ENCODE measurements at places on chromosomes 5 and 9.

DNA sequence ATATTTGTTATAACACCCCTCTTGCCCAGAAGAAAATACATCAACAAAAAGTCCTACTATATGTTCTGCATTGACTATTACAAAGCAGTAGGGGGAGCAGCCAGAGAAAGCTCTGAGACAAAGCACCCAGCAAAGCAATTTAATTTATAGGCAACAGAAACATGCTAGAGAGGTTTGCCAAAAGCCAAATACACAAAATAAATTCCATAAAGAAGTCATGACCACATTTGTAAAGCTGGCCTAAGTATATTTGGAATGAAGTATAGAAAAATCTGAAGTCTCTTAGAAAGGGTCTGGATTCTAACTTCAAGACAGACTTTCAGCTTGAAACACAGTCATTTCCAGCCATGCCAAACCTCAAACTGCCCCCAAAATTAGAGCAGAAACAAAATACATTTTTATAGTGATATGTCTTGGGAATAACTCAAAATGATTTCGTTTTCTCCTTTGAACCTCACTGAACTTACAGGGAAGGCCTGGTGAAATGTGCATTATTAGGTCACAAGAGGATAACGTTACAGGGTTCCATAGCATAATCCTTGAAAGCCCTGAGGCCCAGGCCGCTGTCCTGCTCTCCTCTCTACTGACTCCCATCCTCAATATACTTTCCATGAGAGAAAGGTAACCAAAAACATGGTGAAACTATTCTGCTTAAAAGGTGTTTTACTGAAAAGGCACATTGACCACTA is 451.8 kb downstream of the RAB3C start:
- peak; percentile 42 for DNase-seq

DNA sequence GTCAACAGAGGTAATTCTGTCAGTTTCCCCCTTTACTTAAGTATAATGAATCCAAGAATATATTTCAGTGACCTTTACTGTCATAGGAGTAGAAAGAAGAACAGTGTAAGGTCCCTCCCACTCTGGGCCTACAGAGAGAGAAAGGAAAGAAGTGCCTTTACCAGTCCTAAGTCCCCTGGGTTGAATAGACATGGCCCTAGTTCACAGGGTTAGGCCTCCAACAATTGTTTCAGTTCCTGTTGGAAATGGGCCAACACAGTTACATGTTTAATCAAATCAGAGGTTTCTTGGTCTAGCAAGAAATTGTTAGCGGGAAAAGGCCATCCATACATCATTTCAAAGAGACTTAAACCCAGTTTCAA is 605.6 kb downstream of the MTRR start:
- no peak for DNase-seq

DNA sequence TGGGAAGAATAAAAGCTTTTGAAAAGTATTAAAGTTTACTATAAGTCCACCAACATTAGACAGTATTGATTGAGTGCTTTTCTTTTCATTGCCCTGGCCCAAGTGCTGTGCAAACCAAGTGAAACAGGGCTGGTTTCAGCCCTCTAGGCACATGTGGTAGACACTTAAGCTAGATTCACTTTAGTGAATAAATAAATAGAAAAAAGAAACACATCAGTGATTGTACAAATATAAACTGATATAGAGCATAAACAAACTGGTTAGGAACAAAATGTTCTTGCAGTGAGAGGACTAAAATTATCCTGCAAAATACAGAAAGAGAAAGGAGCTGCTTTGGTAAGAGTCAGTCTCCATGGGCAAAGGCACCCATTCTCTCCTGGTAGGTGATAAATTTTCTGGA is 29.7 kb downstream of the ACTBL2 start:
- DNase-seq, result no peak

- DNase-seq, result no peak
These were observed 108.5 kb downstream of the C9orf152 start for GRCh38 chr9:110099236-110100095.

- DNase-seq, result no peak
These were observed 109.8 kb upstream of the MSX2 start for GRCh38 chr5:174614500-174615135.

DNA sequence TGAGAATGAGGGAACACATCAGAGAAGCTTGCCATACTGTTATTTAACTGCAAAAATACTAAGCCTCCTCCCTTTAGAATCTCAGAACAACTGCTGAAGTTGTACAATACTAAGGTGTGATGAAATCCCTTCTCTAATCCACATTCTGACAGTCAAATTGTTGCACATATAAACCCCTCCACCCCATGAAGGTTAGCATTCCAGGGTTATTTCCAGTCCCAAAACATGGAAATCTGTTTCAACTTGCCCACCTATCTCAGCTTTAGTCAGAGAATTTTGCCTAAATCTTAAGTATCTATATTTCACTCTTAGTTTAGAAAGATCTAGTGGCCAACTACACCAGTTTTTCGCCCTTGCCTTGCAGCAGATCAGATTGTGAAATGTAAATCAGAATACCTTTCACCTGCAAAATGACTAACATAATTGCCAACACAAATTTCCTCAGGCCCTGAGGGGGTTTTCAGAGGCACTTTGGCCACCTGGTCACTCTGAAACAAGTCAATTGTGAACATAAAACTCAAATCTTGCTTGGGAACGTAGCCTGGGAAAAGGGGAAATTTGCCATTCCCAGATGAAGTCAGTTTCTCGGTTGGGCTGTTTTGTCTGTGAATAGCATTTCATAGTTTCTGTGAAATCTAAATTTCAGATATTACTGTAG is 93.9 kb downstream of the EFNA5 start:
- no peak for DNase-seq

DNA sequence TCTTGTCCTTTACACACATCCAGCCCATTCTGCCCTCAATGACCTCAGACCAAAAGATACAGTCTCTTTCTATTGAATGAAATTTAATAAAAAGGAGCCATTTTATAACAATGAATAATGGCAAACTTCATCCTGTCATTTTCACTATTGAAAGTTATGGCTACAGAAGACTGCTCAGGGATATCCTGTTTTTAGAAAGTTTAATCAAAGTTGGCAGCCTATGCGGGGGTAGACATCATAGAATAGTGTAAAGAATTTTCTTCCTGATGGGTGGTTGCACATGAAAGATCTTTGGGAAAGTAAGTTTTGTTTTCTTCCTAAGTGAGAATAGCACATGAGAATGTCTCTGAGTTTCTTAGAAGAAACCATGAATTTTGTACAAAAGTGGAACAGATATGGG is 670.4 kb upstream of the CDH6 start:
- DNase-seq, result no peak

- DNase-seq, result no peak
These were observed 112.2 kb upstream of the NUDT12 start for GRCh38 chr5:103674739-103675138.

- no peak for DNase-seq
These were observed 569.7 kb downstream of the ZNF608 start for GRCh38 chr5:124176692-124177091.

GRCh38 chr9:125745682-125746016 is 1.5 kb upstream of the PBX3 start:
- DNase-seq, result no peak

GRCh38 chr5:57119031-57119430 is 54.8 kb upstream of the GPBP1 start:
- DNase-seq, result no peak

DNA sequence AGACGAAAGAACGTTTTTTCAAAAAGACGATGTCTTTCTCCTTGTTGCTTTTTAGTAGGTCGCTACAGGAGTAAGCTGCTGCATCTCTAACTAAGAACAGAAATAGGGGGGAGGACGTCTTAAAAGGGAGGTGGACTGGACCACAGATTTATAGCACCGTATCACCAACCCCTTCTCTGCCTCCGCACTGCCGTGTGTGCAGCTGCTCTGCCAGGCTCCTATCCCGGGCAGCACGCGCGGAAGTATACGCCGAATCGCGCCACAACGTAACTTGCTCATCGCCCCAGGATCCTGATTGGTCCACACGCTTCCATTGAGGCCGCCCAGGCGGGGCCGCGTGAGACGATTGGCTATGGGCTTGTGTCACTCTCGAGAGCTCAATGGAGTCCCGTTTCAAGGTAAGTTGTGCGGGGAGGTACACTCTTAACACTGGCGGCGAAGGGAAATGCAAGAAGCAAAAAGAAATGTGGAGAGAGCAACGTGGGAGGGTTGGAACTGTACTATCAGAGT is at the start of gene ELAVL2:
Gene ELAVL2 (minus strand): TSS at position 121 of the 510 bp plus-strand sequence. CDS start 64,006 bp downstream, outside the sequence.
- no peak for DNase-seq

DNA sequence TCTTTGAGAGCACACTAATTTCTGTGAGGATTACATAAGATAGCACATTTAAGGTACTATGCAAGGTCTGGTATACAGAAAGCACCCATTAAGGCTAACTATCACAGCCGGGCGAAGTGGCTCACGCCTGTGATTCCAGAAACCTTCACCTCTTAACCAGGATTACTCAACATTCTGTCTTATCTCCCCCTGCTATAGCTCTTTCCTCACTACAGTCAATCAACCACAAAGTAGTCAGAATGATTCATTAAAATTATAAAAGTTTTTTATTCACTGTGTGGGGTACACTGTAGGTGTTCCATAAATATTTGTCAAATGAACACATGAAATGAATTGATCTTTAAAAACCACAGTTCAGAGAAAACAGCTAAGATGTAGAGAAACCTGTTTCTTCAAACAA is 48.7 kb downstream of the CHD1 start:
- DNase-seq, result no peak

DNA sequence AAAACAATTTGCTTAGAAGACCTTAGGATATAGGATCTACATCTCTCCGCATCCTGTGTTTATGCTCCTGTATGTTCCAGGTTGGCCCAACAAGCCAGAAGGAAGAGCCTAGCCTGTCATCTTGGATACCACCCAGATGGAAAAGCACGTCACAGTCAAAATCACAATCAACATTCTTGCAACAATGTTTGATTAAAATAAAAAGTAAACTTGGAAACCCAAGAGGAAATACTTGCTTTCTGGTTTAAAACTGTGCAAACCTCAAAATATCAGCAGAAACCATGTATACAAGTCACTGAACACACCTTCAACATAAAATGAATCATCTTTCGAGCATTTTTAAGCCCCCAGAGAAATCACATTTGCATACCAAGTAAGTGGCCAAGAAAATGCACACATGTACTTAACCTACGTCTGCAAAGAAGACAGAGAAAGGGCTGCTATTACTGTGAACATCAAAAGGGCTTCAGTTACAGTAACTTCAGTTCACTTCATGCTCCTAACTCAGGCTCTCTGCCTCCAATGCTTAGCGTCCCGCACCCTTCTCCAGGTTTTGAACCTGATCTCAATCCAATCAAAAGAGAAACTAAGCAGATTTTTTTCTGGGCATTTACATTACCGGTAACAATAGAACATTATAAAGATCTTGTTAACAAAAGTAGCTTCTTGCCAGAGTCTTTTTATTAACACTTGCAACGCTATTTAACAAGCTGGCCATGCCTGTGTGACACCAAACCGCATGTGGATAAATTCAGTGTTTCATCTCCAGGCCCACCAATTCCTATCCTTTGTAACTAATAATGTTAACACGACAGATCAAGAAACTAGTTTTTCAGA is 1.3 kb downstream of the ENC1 start:
- DNase-seq, result peak; percentile 50

DNA sequence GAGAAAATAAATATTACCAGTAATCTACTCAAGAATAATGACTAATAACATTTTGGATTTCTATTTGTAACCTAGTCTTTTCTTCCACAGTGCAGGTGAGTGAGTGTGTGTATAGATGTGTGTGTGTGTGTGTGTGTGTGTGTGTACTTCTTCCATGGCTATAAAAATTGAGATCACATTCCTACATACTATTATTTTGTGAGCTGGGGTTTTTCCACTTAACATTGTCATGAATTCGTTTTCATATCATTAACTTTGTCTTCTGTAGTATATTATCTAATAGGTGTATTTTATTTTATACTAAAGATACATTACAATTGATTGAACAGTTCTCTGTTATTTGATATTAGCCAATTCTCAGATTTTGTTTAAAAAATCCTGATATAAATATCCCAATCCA is 152.4 kb upstream of the TRPC7 start:
- no peak for DNase-seq

DNA sequence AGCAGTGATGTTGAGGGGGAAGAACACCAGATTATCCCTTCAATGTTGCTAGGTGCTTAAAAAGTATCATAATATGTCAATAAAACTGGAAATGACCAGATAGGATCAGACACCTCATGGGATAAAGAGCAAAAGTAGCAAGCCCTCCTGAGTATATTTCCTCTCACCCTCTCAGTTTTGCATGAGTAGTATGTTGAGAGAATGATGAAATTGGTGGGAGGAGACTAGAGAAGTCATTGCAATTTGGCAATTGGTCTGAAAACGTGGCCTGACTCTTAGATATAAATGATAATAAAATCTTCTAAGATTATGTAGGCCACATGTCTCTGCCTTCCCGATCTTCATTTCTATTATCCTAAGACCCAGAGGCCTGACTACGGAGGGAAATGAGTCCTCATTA is 151.2 kb upstream of the ARRDC3 start:
- no peak for DNase-seq

DNA sequence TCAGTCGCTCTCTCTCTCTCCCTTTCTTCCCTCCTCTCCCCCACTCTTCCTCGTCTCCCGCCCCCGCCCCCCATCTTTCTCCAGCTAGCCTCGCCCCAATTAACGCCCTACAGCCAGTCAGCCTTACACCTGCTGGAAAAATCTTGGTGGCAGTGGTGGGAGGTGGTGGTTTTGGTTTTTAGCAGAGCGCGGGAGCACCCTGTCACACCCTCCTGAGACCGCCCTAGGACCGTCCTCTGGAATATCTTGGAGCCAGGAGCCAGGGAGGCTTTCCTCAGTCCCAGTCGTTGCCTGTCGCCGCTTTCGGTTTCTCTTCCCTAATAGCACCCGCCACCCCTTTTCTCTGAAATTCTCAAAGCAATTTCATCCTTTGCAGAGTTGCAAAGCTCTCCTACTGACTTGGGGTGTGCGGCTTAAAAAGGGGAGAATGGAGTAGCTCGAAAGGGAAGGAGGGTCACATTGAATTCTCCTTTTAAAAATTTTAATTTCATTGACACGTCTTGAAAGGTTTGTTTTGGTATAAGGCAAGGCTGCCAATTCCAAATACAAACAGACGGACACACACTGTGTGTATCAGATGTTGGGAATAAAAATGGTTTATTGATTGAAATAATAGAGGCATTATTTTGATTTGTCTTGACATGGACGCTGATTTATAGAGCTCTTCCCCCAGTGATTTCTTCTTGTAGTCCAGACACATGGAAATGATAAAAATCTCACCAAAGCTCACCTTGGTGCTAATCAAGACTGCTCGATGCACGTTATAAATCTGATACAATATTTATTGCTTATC is 301.3 kb downstream of the PARP8 start:
- no peak for DNase-seq

DNA sequence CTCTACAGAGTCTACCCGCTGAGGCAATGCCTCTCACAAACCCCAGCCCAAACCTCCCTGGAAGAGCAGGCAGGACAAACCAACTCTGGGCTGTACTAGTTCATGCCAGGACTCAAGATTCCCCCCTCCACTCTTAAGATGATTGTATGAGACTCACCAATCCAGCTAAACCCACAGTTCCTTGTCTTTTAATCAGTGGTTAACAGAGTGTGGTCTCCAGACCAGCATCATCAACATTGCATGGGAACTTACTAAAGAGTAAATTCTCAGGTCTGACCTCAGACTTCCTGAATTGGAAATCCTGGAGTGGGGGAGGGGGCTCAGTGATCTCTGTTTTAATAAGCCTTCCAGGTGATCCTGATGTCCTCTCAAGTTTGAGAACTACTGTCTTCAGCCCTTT is 240.9 kb downstream of the GAS1 start:
- DNase-seq, result no peak

- DNase-seq, result no peak
These were observed 7.5 kb downstream of the ADAMTS6 start for GRCh38 chr5:65474130-65474711.

- no peak for DNase-seq
These were observed 1.9 kb downstream of the ANKH start for GRCh38 chr5:14869668-14870164.

- peak; percentile 56 for DNase-seq
These were observed 62.4 kb upstream of the FSD1L start for GRCh38 chr9:105385381-105385985.

All from GM20000 (cell line).